A549 treated with RU486 at 1 μM for 4 hours (cell line): ENCODE measurements at places on chromosomes 12 and 14. TPM values are rescaled to one million over a fixed set of nuclear protein-coding genes. Genes with fewer than 3 reads are reported as not detected.

The PSMC6 gene
- total RNA-seq, result 76.5 to 110 TPM (median 87.1 TPM) in 5 replicates

The C14orf180 gene
- not detected in 5 replicates for total RNA-seq

The NYNRIN gene
- 0.16 to 0.78 TPM (median 0.18 TPM) in 5 replicates for total RNA-seq

The TAS2R13 gene
- total RNA-seq, result not detected in 5 replicates

The SCN8A gene
- 0.89 to 2.3 TPM (median 1.8 TPM) in 5 replicates for total RNA-seq

The IAPP gene
- not detected in 5 replicates for total RNA-seq

The RNASE3 gene
- not detected in 5 replicates for total RNA-seq

The TEP1 gene
- 8.4 to 11.0 TPM (median 9.8 TPM) in 5 replicates for total RNA-seq

The RHNO1 gene
- 43.6 to 54.4 TPM (median 46.4 TPM) in 5 replicates for total RNA-seq

The KLHL33 gene
- not detected in 5 replicates for total RNA-seq

The TSPAN11 gene
- total RNA-seq, result 0.03 to 0.14 TPM (median 0.04 TPM) in 4 of 5 replicates, not detected in the other

The KRT4 gene
- total RNA-seq, result 2.6 to 4.3 TPM (median 3.1 TPM) in 5 replicates

The CYP27B1 gene
- total RNA-seq, result 0.89 to 2.8 TPM (median 2.3 TPM) in 5 replicates

The PAX9 gene
- total RNA-seq, result 1.4 to 2.9 TPM (median 2.5 TPM) in 5 replicates

The CDH24 gene
- total RNA-seq, result 2.7 to 5.9 TPM (median 5.0 TPM) in 5 replicates

The CD4 gene
- total RNA-seq, result not detected in 5 replicates

The LRCOL1 gene
- not detected in 5 replicates for total RNA-seq

The LRRC43 gene
- 0.10 to 0.27 TPM (median 0.14 TPM) in 3 of 5 replicates, not detected in the others for total RNA-seq

The ZFHX2 gene
- total RNA-seq, result 0.88 to 2.1 TPM (median 1.2 TPM) in 5 replicates

The HOXC12 gene
- not detected in 5 replicates for total RNA-seq

The MIP gene
- not detected in 5 replicates for total RNA-seq

The PTPRO gene
- total RNA-seq, result 0.05 to 0.08 TPM in 2 of 5 replicates, not detected in the others

The GPRC5D gene
- total RNA-seq, result not detected in 5 replicates

The BMP4 gene
- 1.5 to 3.3 TPM (median 2.1 TPM) in 5 replicates for total RNA-seq

The TAPBPL gene
- total RNA-seq, result 2.2 to 5.2 TPM (median 3.7 TPM) in 5 replicates

The PRPF40B gene
- total RNA-seq, result 4.7 to 8.6 TPM (median 6.7 TPM) in 5 replicates

The TPH2 gene
- not detected in 5 replicates for total RNA-seq

The GNB3 gene
- 1.0 to 3.0 TPM (median 1.9 TPM) in 5 replicates for total RNA-seq

The PGAM5 gene
- total RNA-seq, result 39.7 to 60.9 TPM (median 53.4 TPM) in 5 replicates

The CFAP251 gene
- total RNA-seq, result 0.85 to 1.7 TPM (median 0.95 TPM) in 5 replicates

The PPFIBP1 gene
- total RNA-seq, result 16.0 to 32.5 TPM (median 26.5 TPM) in 5 replicates

The MMP19 gene
- 0.13 to 4.5 TPM (median 0.17 TPM) in 5 replicates for total RNA-seq

The RBM25 gene
- 54.2 to 77.0 TPM (median 60.8 TPM) in 5 replicates for total RNA-seq

The ANKS1B gene
- total RNA-seq, result 0.13 to 0.73 TPM (median 0.46 TPM) in 5 replicates

The DAO gene
- not detected in 5 replicates for total RNA-seq
